ENCODE measurements at places on chromosomes 16 and 17.

GRCh38 chr17:60704170-60704569 lies 26.5 kb downstream of the BCAS3 start:
- DNase-seq = no peak

GRCh38 chr16:56662357-56663354 lies 4.9 kb downstream of the MT1F start:
- no peak for DNase-seq

DNA sequence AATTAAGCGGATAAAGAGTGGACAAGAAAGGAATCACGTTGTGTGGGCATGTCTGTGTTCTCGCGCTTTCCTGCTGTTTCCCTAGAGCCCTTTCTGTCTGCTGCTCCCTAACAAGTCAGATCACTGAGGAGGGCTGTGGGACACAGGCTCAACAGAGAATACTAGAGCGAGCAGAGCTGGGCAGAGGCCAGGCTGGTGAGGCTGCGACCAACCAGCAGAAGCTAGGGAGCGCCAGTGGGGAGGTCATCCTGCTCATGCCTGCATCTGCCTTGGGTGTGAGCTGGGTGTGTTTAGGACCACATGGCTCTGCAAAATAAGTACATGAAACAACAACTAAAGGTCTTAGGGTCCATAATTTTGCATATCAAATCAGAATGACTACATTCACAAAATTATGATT lies 11.5 kb upstream of the FOXJ1 start:
- DNase-seq = no peak

DNA sequence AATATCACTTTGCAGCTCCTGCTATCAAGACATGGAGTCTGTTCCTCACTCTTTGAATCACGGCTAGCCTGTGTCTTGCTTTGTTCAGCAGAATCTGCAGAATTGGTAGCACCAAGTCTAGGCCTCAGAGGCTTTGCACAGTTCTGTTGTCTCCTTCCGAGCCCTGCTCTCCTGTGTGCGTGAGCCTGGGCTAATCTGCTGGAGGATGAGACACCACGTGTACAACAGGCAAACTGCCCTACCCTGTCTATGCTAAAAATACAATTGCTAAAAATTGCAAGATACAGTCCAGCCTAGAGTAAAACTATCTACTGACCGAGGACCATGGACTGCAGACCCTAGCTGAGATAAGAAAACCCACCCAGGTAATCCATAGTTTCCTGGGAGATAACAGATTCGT lies 484.7 kb downstream of the NPIPA7 start:
- no peak for DNase-seq

- no peak for DNase-seq
These were observed 16.3 kb upstream of the MAP3K14 start for GRCh38 chr17:45332989-45333701.

- DNase-seq = no peak
These were observed 2.8 kb upstream of the ATXN2L start for GRCh38 chr16:28820016-28820415.

- DNase-seq = no peak
These were observed 41.2 kb downstream of the TTC19 start for GRCh38 chr17:16040710-16041251.

- DNase-seq = no peak
These were observed 18.2 kb downstream of the DHX38 start for GRCh38 chr16:72111657-72112451.

DNA sequence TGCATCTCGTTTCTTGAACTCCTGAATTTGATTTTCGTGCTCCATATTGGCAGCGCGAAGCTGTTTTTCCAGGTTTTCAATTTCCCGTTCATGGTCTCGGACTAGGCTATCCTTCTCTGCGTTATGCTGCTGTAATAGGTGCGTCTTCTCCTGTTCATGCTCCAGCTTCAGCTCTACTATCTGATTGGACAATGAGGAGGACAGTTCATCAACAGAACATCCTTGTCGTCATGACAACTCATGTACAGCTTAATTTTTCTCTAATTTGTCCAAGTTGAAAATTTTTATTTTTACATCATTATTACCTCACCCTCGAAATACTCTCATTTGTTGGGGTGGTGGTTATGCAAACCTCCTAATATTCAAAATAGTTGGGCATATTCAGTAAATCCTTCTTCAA lies 289.8 kb downstream of the CEP112 start:
- no peak for DNase-seq
